ENCODE measurements at places on chromosomes 2 and 18.

- no peak for DNase-seq
These were observed 48.0 kb downstream of the RAB12 start for GRCh38 chr18:8657050-8657820.

- DNase-seq = no peak
These were observed 133.1 kb downstream of the NEDD4L start for GRCh38 chr18:58177004-58177717.

- no peak for DNase-seq
These were observed 7.4 kb downstream of the MYL12B start for GRCh38 chr18:3269241-3269913.

DNA sequence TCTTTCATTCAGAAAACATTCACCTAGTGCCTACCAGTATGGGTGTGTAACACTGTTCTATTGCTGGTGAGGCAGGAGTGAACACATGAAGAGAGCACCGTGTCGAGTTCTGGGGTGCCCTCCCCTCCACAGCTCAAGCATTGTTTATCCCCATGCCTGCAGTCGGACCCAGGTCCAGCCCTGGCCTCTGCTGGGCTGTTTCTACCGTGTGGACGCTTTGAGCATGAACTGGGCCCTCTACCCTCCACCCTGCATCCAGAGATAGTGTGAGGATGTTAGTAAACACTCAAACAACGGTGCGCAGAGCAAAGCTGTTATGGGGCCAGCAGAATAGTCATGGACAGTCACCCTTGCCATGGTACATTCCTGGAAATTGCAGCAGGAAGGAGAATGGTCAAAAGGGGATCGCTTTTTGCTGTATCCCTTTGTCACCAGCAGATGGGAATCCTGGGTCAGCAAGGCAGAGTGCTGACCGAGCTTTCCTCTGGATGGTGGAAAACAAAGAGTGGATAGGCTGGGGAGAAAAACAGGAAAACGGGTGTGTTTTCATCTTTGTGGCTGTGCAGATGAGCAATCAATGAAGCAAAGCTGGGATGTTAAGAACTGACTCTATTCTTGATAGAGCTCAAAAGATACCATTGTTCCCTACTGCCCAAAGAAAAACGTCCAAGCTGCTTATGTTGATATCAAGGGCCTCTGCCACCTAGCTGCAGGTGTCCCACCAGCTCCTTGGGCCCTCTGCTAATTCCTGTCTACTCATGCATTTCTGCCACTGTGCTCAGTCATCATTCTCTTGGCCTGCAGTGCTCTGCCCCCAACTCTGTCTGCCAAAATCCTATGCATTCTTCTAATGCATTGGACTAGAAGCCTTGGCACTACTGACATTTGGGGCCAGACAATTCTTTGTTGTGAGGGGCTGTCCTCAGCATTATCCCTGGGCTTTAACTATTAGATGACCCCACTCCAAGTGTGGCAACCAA, 38.7 kb downstream of the REEP1 start:
- no peak for DNase-seq

- DNase-seq = no peak
These were observed 34.5 kb upstream of the FAM171B start for GRCh38 chr2:186659383-186659782.
